ENCODE measurements at places on chromosomes 1 and 21. TPM values are rescaled to one million over a fixed set of nuclear protein-coding genes. Genes with fewer than 3 reads are reported as not detected.

Gene TNFRSF18
- not detected for total RNA-seq

Gene TSACC
- total RNA-seq: not detected

Gene MAP1LC3C
- 0.81 TPM for total RNA-seq

Gene BTBD8
- 1.9 TPM for total RNA-seq

Gene IGSF3
- 51.7 TPM for total RNA-seq

Gene ARHGEF16
- total RNA-seq: 3.2 TPM

Gene KRTAP7-1
- total RNA-seq: not detected

Gene EPHX1
- 32.3 TPM for total RNA-seq

Gene VHLL
- not detected for total RNA-seq

Gene HTR1D
- 1.6 TPM for total RNA-seq

Gene SLC45A3
- 1.6 TPM for total RNA-seq

Gene ACKR1
- not detected for total RNA-seq

Gene NOS1AP
- 2.5 TPM for total RNA-seq

Gene ABCA4
- total RNA-seq: 6.6 TPM

Gene OSCP1
- total RNA-seq: 5.0 TPM

Gene NCMAP
- not detected for total RNA-seq

Gene RXFP4
- total RNA-seq: not detected

Gene TEX38
- not detected for total RNA-seq

Gene C1orf146
- not detected for total RNA-seq

Gene VSIG8
- not detected for total RNA-seq

Gene MRPL55
- 47.4 TPM for total RNA-seq

Gene PLA2G2C
- not detected for total RNA-seq

Gene VN1R5
- not detected for total RNA-seq

Gene FALEC
- not detected for total RNA-seq

Gene PTGER3
- not detected for total RNA-seq

Gene RIPPLY3
- 0.21 TPM for total RNA-seq

Gene PGM1
- 34.9 TPM for total RNA-seq

Gene BGLAP
- 0.52 TPM for total RNA-seq

Gene S1PR1
- not detected for total RNA-seq

Gene SLC5A9
- not detected for total RNA-seq

Gene VANGL2
- total RNA-seq: 17.7 TPM

Gene RSPH1
- total RNA-seq: 0.19 TPM

Gene TMEM269
- 0.67 TPM for total RNA-seq

Gene TTLL10
- not detected for total RNA-seq

Gene PTPN22
- total RNA-seq: not detected

Gene KIAA1614
- total RNA-seq: 8.4 TPM

Gene CNIH3
- total RNA-seq: 4.2 TPM

Gene TFF2
- total RNA-seq: not detected

Gene TCP10L
- 1.3 TPM for total RNA-seq

Gene TFF1
- not detected for total RNA-seq

Gene SAMD11
- total RNA-seq: 19.5 TPM

Gene PKP1
- not detected for total RNA-seq

Gene GJA9
- not detected for total RNA-seq

Gene GNAT2
- not detected for total RNA-seq

Gene ESPN
- not detected for total RNA-seq

Gene PADI3
- 0.39 TPM for total RNA-seq

Gene FAM78B
- total RNA-seq: 0.51 TPM

Gene SLC9C2
- total RNA-seq: not detected

Gene OR2T35
- total RNA-seq: not detected
